ENCODE measurements at places on chromosomes 6 and 20.

DNA sequence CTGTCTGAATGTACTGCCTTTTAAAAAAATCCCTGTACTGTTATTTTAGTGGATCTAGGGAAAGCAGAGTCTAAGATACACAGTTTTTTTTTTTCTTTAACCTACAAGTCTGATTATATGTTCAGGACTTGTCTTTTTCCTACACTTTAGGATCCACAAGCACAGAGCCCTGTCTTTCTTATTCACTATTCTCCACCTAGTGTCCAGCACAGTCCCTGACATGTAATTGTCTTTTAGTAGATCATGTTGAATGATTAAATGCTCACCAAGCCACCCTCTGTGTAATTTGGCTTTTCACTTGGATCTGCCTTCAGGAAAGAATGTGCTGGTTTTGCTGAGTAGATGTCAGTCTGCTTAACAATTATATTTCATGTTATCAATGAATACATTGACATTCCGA is 35.8 kb upstream of the YWHAB start:
- DNase-seq = no peak

- no peak for DNase-seq
Measured at GRCh38 chr6:105795366-105795765, 290.8 kb upstream of the PRDM1 start.

GRCh38 chr6:151585741-151586140 is 91.9 kb downstream of the CCDC170 start:
- DNase-seq = no peak

GRCh38 chr20:11581271-11581670 is 336.4 kb upstream of the BTBD3 start:
- no peak for DNase-seq

DNA sequence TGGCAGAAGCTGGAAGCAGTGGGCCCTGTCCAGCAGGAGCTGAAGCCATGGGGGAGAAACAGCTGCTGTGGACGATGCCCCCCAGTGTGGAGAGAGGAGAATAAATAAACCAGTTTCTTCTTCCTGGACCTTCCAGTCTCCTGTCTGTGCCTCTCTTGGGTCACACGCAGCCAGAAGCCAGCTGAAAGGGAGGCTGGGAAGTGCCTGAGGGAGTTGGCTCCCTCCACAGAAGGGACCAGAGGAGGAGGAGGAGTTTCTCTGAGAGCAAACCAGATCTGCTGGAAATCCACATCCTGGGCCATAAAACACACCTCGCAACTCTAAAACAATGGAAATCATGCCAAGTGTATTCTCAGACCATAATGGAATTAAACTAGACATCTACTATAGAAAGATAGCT is 577.0 kb downstream of the CDH26 start:
- DNase-seq = no peak

- DNase-seq = no peak
Measured at GRCh38 chr6:117531346-117531745, 48.9 kb downstream of the DCBLD1 start.

- no peak for DNase-seq
Measured at GRCh38 chr20:5085380-5085779, 34.4 kb downstream of the PCNA start.

- peak; percentile 83 for DNase-seq
Measured at GRCh38 chr6:25962149-25963127, at the start of gene TRIM38. TSS of gene TRIM38 (plus strand) at chr6:25962802. CDS start at chr6:25966523, 3,721 bp downstream.

GRCh38 chr6:11732036-11732631 is 46.5 kb downstream of the ADTRP start:
- peak; percentile 68 for DNase-seq

DNA sequence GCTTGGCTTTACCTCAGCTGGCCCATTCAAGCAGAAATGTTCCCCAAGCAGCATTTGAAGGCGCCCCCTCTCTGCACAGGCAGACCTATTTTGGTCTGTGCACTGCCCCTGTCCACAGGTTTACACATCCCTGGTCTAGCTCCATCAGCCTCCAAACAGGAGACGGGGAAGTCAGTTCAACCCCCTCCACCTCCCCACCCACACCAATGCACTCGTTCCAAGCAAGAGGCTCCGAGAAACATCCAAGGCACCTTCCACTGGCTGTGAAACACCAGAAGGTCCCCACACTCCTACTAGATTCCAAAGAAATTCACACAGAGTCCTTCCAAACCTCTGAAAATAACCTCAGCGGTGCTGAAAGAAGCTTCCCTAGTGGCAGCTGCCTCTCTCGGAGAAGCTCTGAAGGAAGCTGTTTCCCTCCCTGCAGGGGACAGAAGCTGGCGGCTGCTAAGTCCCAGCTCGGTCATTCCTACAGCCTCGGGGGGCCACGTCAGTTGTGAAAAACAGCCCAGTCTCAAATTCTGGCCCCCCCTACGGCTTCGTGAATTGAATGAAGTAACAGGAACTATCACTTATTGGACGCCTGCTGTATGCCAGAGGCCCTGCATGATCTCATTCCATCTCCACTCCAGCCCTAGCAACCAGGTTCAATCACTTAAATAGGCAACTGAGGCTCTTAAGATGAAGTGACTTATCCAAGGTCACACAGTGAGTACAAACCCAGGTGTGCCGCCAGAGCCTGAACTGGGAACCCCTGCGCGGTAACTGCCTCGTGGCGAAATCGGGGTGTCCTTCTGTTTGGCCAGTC is 815 bp downstream of the SPATA2 start:
- no peak for DNase-seq

DNA sequence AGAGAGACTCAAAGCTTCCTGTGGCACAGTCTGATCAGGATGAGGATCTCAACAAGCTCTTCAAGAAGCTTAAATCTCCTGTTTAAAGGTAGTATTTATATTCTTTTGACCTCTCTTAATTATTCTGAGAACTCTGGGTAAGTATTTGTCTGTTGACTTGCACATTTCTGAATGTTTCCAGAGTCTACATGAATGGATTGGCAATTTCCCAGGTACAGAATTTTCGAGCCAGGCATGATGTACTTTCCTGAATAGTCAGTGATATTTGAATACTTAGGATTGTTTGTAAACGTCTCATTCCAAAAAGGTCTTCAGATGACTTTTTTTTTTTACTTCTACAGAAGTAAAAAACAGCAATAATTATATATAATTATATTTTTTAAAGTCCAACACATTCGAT is 293.4 kb downstream of the TBC1D32 start:
- DNase-seq = no peak

GRCh38 chr6:41594326-41594725 is 43.9 kb upstream of the MDFI start:
- DNase-seq = no peak

- DNase-seq = no peak
Measured at GRCh38 chr6:117496383-117496990, 14.0 kb downstream of the DCBLD1 start.

- no peak for DNase-seq
Measured at GRCh38 chr6:145813285-145814034, 1.1 kb downstream of the FBXO30 start.

DNA sequence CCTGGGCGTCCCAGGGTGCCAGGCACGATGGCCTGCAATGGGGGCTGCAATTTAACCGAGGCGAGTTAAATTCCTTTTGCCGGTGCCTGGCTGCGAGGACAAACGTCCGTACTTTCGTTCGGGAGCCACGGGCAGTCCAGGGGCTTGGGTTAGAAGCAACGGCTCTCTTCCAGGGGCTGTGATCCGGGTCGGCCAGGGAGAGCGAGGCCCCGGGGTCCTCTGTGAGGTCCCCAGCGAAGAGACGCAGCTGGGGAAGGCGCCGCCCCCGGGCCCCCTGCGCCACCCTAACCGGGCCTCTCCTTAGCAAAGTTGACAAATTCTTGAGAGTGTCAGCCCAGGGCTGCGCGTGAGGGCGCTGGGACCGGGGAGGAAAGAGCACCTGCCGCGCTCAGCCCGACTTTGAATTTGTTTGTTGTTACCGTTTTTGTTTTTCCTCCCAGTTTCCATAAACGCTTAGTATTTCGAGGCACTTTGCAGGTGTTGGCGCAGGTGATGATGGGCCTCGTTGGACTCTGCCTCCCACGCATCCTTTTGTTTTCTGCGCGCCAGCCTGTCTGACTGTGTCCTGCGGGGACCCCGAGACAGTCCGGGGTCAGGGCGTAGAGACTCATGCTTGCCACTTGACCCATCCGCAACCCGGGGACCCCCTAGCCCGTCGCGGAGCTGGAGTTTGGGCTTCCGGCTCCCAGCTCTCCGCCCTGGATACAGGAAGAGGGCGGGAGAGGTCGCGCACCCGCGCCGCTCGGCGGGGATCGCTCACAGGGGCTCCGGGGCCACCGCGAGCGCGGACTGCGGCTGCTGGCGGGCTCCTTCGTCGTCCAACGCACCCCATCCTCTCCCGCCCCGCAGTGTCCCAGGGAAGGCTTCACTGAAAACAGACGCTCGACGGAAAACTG is 5.8 kb downstream of the OLIG3 start:
- no peak for DNase-seq

DNA sequence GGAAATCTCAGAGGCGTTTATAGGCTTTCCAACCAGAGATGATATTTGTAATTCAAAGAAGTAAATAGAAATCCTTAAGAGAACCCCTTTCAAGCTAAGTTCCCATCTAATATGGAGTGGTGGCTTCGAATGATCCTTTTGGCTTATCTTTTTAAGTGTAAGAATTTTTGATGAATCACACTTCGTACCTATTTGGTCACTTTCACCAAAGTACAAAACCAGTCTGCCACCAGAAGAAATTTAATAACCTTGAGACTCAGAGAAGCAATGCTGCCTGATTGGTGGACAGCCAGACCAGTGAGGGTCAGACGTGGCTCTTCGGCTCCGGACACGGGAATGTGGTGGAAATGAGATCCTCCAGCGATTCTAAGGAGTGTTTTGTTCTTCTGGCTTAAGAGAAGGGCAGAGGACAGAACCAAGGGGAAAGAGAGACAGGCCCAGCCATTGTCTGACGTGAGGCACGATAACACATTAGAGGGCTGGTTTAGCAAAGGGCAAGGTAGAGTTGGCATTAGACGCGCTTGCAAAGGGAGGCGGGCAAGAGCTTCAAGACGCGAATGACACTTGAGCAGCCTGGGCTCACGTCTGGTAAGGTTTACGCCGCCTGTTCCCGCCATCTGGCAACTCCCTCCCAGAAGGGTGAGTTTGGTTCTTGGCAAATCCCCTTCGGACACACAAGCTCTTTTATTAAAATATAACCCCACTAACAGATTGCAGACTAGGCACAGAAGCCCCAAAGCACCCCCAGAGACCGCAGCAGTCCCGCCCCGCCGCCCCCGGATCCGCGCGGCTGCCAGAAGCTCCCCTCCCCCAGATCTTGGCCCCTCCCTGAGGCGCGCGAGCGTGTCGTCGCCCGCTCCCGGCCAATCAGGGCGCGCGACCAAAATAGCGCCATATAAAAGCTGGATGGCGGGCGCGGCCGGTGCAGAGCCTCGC is 50.0 kb upstream of the EZR start:
- DNase-seq = peak; percentile 96

- DNase-seq = no peak
Measured at GRCh38 chr20:41371371-41371770, 4.8 kb upstream of the EMILIN3 start.

DNA sequence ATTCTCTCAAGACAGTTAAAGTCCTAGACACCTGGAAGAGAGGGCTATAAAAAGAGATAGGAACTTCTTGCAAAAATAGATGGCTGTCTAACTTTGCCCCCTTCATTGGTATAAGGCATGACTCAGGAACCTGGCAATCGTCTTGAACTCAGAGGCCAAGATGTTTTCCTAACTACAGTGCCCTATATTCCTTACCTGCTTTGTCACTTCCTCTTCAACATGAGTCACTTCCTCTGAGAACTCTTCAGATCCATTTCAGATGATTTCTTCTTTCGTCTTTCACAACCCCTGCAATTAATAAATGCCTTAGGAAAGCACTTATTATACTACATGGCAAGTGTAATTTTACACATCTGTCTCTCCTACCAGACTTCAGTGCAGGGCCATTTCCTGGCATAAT is 83.5 kb downstream of the HAO1 start:
- DNase-seq = no peak

- DNase-seq = peak; percentile 77
Measured at GRCh38 chr6:24936641-24937317, 1.0 kb upstream of the RIPOR2 start.

DNA sequence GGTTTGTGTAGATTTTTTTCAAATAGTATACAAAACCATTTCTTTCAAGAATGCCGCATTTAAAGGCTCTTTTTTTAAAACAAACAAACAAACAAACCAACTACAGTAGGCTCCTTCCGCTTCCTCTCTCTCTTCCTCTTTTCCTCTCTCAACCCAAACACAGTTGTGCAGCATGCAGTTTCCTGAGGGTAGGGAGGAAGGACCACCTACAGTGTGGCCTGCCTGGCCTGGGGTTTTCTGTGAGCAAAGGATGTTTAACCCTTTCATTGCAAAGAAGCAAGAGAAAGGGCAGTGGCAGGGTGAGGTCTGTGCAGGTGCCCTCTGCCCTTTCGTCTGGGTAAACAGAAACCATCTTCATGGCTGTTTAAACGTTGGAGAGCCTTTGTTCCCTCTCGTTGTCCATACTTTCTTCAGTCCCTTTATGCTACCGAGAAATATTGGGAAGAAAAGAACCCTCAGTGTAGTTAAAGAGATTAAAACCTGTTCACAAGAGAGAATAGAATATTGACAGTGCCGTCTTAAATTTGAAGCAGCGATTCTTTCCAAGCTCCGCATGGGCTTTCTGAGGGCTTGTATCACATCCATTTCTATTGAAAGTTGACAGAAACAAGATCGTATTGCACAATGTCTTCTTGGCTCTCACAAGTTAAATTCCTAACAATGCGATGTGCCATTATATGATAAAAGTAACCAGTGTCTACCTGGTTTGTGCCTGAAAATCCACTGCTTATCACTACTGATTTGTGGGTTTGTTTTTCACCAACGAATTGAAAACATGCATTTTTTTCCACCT is 215.5 kb upstream of the SNX9 start:
- DNase-seq = no peak

DNA sequence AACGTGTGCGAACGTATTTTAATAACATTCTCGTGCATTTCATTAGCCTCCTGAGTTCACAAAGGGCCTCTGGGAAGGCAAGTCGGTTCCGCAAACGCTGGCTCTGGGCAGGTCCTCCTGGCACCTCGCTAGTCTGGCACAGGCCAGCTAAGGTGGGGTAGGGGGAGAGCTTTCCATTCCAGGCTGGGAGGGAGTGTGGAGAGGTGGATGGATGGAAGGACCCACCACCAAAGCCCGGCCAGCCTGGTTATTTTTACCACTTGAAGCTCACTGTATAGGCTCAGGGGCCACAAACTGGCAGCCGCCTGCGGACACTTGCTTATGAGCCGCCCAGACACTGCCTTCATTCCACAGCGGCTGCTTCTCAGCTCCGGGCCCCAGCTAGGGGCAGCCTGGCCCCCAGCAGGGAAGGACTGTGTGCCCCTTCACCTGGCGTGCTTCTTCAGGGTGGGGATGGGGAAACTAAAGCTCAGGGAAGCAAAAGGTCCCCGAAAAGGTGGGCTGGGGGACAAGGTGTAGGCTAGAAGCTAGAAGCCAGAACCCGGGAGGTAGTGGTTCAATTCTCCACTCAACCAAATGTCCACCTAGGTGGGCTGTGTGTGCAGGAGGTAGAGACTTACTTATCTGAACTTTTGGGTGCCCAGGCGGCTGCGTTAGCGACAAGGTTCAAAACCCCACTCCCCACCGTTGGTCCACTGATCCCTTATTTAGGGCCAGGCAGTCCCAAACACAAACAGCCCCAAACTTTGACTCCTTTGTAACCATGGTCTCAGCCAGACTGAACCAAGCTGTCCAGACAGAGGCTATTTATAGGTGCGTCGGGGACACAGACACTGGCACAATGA is 1.7 kb downstream of the PMEPA1 start:
- no peak for DNase-seq

GRCh38 chr6:43990627-43991619 is 136.3 kb downstream of the MRPL14 start:
- DNase-seq = no peak

All from CD4-positive, alpha-beta T cell treated with Interleukin-6 for 4 hours (primary cell).